ENCODE measurements at places on chromosomes 4 and X. TPM values are rescaled to one million over a fixed set of nuclear protein-coding genes. Genes with fewer than 3 reads are reported as not detected.

UGT2B15 gene
- total RNA-seq: not detected

GRCh38 chrX:7139202-7140081, 8.1 kb upstream of the STS start:
- no peak for DNase-seq

DNA sequence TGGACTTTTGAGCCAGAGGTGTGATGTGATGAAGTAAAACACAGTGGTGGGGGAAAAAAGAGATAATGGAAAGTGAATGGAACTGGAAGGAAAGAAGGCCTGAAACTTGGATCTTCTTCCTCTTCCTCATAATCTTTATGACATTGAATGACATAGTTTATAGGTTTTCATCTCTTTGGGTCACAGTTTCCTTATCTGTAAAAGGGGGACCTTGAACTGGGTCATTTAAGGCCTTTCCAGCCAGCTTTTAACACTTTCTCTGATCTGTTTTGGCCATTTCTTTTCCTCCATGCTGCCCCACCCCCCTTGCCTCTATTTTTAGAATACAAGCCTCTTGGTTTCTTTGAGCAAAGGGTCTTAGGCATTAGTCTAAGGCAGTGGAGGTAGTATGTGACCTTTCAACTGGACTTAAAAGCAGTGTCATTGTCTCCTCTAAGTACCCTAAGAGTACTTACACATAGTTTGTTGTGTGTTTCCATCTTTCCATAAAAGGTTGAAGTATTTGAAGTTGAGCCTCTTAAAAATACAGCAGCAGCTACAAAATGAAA, 7.8 kb downstream of the CPEB2 start:
- DNase-seq: no peak

GRCh38 chrX:45775468-45775867, 574.8 kb upstream of the DIPK2B start:
- no peak for DNase-seq

- no peak for DNase-seq
These were observed 35.2 kb upstream of the COX18 start for GRCh38 chr4:73104695-73105094.

- DNase-seq: peak; percentile 16
These were observed 18.5 kb downstream of the SUV39H1 start for GRCh38 chrX:48715072-48715471.

DNA sequence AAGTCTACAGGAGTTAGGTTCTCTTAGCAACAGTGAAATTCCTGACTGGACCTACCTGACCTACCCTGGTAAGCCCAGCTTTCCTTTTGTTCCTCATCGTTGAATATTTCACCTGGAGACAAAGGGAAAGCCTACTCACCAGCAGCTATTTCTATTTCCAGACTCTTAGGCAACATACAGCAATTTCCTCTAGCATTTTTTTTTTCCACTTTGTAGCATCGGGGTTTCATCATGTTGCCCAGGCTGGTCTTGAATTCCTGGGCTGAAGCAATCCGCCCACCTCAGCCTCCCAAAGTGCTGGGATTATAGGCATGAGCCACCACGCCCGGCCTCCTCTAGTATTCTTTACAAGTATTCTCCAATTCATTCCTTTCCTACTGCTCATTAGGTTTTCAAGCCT, 6.8 kb upstream of the S100G start:
- no peak for DNase-seq
